ENCODE measurements at places on chromosomes 16 and 17.

- DNase-seq: no peak
Measured at GRCh38 chr17:27496437-27496943, 40.2 kb downstream of the KSR1 start.

- DNase-seq: no peak
Measured at GRCh38 chr17:48519427-48519826, 11.4 kb downstream of the HOXB1 start.

DNA sequence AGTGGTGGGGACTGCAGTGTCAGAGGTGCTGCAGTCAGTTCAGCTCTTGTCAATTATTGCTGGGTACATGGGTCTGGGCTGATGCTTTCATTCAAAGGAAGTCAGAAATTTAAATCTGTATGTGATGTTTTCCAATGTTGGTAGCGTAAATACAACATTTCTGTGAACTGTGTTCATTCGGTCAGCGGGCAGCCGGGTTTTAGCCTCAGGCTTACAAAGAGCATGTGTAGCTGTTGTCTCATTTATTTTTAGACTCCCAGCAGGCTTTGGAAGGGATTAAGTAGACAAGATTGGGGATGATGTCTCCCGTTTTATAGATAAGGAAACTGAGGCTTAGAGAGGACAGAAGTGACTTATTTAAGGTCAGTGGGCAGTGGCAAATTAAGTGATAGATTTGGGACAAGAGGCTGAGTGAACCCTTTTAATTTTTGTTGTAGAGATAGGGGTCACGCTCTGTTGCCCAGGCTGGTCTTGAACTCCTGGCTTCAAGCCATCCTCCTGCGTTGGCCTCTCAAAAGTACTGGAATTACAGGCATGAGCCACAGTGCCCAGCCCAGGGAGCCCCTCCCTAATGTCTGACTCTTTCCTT, 8.1 kb downstream of the AQP8 start:
- no peak for DNase-seq

- DNase-seq: no peak
Measured at GRCh38 chr16:27330542-27330941, 16.8 kb downstream of the IL4R start.

Measured in NCI-H446 treated with DMSO at 0.1 percent for 48 hours (cell line).